Stomach (tissue), 19 donors: ENCODE measurements at places on chromosomes 5 and 9. TPM values are rescaled to one million over a fixed set of nuclear protein-coding genes. Genes with fewer than 3 reads are reported as not detected.

DNA sequence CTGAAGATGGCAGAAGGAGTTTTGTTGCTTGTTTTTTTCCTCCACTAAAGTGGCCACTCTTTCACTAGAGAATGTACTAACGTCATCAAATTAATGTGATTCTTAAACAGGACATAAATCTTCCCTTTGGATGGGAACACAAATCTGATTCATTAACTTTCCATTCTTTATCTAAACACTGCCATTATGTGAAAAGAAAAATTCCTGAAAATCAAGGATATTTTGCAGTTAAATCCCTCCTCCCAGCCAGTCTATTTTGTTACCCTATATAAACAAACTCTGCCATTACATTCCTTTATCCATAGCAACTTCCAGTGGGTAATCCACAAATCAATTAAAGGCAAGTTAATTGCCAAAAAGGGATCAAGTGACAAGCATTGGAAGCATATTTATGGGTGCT is 546.5 kb downstream of the PDE4D start:
- no peaks in the 10 kb centered on the region for H3K27me3 ChIP-seq
- H3K36me3 ChIP-seq = no peaks in the 10 kb centered on the region
- no peak overlapping the region for H3K4me3 ChIP-seq
- no peaks in the 10 kb centered on the region for H3K4me1 ChIP-seq

DNA sequence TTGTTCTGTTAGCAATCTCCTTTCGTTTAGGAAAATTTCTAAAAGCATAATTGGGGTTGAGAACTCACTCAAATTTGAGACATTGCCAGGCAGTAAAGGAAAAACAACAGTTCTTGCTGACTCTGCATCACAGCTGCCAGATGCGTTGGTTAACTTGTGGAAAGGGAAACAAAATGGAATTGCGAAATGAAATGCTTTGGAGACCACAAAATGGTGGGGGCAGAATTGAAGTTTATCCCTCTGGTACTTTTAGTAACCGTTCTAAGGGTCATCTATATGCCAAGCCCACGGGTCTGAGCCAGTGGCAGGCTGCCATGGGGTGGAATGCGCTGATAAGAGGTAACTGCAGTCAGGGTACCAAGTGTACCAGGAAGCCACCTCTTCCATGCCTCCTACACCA is 28.6 kb upstream of the SELENOP start:
- no peak overlapping the region for H3K4me3 ChIP-seq
- H3K36me3 ChIP-seq = no peaks in the 10 kb centered on the region
- peaks cover 11% of the 10 kb centered on the region for H3K4me1 ChIP-seq
- peak overlapping the region; percentile 30 for H3K27ac ChIP-seq
- no peaks in the 10 kb centered on the region for H3K27me3 ChIP-seq
- DNase-seq = peak; percentile 88

The FBP2 gene
- 86.4 TPM for total RNA-seq

DNA sequence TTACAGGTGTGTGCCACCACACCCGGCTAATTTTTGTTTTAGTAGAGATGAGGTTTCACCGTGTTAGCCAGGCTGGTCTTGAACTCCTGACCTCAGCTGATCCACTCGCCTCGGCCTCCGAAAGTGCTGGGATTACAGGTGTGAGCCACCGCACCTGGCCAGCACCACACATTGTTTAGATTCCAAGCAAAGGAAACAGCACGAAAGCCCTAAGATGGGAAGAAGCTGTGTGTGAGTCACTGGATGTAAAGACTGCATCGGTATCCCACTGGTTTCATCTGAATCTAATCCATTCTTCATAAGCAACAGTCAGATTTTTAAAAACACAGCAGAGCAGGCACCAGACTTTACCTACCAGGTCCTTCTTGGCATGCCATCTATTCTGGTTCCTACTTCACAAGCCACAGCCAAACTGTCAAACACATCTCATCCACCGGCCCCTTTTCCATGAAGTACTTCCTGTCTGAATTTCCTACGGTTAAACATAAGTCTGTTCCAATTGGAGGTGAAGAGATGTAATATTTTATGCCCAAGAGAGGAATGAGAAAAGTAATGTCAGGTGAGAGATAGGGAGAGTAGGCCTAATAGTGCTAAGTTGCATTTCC is 17.4 kb downstream of the UBTD2 start:
- no peak for DNase-seq
- H3K36me3 ChIP-seq = no peaks in the 10 kb centered on the region
- peaks cover 22% of the 10 kb centered on the region for H3K4me1 ChIP-seq
- H3K27ac ChIP-seq = no peak overlapping the region
- no peak overlapping the region for H3K4me3 ChIP-seq

DNA sequence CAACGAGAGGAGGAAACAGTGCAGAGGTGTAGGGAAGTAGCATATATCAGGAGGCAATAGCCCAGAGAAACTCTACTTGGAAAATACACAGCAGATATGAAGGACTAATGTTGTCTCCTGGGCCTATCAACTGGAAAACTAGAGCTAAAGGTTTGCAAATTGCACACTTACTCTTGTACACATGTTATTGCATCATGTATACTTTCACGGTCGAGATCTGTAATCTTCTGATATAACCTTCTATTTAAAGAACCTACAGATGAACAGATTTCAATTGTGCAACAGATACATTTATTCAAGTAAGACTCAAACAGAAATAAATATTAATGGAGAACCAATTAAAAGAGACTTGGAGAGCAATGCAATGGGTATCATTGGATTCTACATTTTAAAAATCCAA is 256.3 kb upstream of the TMEM161B start:
- H3K4me1 ChIP-seq = no peaks in the 10 kb centered on the region
- H3K4me3 ChIP-seq = no peak overlapping the region
- no peaks in the 10 kb centered on the region for H3K27me3 ChIP-seq
- no peak overlapping the region for H3K27ac ChIP-seq

DNA sequence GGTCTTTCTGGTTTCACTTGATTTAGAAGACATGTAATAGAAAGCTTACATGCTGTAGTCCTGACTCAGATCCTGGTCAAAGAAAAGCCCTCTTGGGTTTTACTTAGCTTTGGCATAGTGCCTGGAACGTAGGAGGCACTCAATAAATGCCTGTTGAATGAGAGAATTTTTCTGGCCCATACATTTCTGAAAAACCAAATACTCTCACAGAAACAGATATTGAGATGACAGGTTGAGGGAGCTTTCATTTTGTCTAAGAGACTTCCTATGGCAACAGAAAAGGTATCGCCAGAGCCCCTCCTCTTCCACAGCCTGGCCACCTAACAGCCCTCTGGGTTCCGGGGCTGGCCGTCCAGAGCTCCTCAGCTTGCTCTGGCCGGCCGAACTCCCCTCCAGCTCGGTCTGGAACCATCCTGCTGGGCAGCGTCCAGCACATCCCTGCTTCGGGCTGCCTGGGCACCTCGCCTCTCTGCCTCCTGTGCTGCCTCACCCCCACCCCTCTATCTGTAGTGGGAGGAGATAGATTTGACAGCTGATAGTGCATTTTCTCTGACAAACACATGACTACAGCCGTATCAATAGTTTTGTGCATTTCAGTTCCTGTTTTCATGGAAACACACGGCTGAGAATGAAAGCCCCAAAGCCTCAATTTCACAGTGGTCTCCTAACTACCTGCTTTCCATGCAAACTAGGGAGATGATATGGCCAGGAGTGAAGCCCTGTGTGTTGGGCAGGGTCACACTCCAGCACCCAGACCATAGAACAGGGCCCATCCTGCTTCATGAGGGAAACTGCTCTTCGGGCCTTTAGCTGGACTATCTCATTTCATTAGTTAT is 1.1 kb downstream of the IL4 start:
- peak; percentile 77 for DNase-seq
- peaks cover 5% of the 10 kb centered on the region for H3K4me1 ChIP-seq

The LRRC19 gene
- total RNA-seq = 4.3 TPM

The IFNA13 gene
- not detected for total RNA-seq

DNA sequence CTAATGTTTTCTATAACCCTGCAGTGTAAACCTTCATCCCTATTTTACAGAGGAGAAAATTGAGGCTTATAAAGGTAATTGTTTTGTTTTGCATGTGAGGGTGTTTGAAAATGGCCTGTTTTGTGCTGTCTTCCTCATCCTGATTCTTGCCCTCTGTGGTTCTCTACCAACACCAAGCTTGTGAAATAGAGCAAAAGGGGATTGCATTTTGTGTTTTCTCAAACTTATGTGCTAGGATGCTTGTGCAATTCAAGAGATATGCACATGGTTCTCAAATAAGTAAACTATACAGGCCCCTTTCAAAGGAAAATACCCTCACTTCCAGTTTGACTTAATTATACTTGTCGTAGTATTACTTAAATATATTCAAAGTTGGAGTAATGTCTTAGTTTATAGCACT is 17.2 kb downstream of the PAM start:
- peaks cover 13% of the 10 kb centered on the region for H3K4me1 ChIP-seq
- no peak overlapping the region for H3K27ac ChIP-seq
- H3K4me3 ChIP-seq = no peak overlapping the region
- no peaks in the 10 kb centered on the region for H3K36me3 ChIP-seq
- DNase-seq = no peak
- no peaks in the 10 kb centered on the region for H3K27me3 ChIP-seq

- no peak overlapping the region for H3K4me3 ChIP-seq
- no peak overlapping the region for H3K27ac ChIP-seq
- H3K36me3 ChIP-seq = peaks cover 10% of the 10 kb centered on the region
Measured at GRCh38 chr5:122439645-122440044, 127.6 kb downstream of the SNCAIP start.

DNA sequence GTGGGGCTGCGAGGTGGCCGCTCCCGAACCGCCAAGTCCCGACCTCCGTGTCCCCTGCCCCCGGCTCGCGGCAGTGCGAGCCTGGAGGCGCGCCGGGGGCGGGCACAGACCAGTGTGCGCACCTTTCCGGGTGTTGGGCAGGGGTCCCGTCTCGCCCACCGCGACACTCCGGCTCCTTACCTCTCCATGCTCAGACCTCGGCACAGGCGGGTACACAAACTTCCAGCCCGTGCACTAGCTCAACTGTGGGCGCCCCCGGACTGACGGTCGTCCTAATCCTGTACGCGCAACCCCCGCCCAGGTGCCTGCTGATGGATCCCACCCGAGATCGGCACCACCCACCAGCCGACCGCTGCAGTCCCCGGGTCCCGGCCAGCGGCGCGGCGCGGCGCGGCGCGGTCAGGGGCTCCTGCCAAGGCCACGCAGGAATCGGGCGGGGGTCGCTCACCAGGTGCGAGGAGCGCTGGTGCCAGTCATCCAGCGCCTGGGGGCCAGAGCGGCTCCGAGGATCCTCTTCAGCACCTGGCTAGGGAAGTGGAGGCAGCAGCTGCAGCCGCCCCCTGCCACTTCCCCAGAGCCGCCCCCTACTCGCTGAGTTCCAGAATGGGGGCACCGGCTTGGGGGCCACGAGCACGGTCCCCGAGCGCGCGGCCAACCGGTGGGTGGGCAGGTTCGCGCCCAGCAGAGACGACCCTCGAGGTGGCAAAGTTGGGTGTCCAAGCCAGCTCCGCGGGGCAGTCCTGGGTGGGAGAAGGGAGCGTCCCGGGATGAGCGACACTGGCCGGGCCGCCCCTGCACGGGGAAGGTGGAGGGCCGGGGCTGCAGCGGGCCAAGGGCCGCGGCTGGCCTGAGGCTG is 511 bp downstream of the SEMA5A start:
- H3K27ac ChIP-seq = peak overlapping the region; percentile 88
- H3K4me1 ChIP-seq = peaks cover 12% of the 10 kb centered on the region
- peaks cover 32% of the 10 kb centered on the region for H3K27me3 ChIP-seq
- peaks cover 10% of the 10 kb centered on the region for H3K36me3 ChIP-seq
- DNase-seq = peak; percentile 51
- peak overlapping the region; percentile 75 for H3K4me3 ChIP-seq

DNA sequence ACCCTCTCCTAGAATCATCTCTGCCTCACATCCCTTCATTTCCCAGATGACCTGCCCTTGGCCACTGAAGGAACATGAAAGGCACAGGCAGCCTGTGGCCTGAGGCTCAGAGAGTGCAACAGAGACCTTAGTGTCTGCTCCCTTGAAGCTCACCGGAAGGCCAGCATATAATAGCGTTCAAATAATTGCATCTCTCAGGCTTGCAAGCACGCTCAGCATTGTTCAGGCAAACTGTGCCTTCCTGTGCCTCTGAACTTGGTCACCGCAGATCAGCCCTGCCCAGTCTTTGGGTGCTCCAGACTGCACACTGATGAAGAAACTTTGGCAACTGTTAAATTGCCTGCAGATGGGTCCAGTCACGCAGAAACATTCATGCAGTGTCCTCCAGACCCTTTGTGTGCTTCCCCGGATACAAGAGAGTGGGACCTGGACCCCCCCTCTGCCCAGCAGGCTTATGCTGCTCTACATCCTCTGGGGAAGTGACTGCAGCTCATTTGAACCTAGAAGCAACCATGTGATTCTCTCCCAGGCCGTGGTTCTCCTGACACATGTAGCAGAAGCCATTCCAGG is 216.0 kb upstream of the ANKRD55 start:
- H3K27me3 ChIP-seq = no peaks in the 10 kb centered on the region
- no peak for DNase-seq
- no peaks in the 10 kb centered on the region for H3K36me3 ChIP-seq
- H3K4me3 ChIP-seq = no peak overlapping the region
- no peaks in the 10 kb centered on the region for H3K4me1 ChIP-seq

DNA sequence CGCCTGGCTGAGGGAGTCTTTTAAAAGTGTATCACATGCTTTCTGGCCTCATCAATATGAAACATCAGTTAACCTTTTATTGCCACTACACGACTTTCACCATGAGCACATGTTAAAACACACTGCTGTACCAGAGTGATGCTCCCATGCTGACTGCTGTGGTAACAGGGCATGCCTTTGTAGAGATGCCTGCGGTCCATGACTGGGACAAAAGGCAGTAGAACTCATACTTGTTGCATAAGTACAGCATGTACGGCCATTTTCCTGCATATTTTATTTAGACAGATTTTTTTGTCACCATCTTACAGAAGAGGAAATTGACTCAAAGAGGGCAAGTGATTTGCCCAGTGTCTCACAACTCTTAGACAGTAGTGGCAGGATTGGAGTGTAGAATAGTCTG is 105.7 kb upstream of the ADAMTSL1 start:
- H3K27me3 ChIP-seq = no peaks in the 10 kb centered on the region
- H3K36me3 ChIP-seq = no peaks in the 10 kb centered on the region
- H3K4me1 ChIP-seq = peaks cover 5% of the 10 kb centered on the region
- H3K27ac ChIP-seq = no peak overlapping the region
- H3K4me3 ChIP-seq = no peak overlapping the region

- no peaks in the 10 kb centered on the region for H3K36me3 ChIP-seq
- H3K4me3 ChIP-seq = no peak overlapping the region
- no peak overlapping the region for H3K27ac ChIP-seq
- H3K27me3 ChIP-seq = no peaks in the 10 kb centered on the region
Measured at GRCh38 chr5:159695741-159696294, 220.5 kb upstream of the ADRA1B start.

The CDKN2B-AS1 gene
- total RNA-seq = not detected

DNA sequence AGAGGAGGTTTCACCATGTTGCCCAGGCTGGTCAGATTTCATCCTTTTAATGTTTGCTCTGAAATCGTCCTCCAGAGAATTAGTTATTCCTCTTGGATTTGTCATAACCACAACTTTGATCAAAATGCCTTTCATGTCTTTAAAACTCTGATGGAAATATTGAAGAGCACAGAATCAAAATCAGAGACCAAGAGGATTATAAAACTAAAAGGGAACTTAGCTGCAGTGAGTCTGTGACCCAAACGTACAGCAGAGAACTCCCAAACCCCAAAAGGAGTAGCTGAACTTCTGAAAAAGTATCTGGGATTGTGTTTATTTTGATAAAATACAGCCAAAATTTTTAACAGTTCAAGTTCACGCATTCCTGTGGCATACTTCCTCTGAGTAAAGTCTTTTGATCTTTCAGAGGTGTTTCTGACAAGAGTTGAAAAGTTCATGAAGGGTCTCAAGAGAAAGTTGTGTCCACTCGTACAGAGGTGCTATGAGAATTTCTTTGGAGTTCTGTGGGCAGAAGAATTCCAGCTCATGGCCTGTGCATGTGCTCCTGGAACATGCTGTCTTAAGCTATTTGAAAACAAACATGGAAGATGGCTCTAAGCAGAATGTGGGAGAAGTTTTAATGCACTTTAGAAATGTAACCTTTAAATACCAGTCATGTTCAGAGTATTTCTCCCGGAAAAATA is 124.0 kb downstream of the ESM1 start:
- no peak for DNase-seq
- H3K36me3 ChIP-seq = no peaks in the 10 kb centered on the region
- H3K4me3 ChIP-seq = no peak overlapping the region
- no peak overlapping the region for H3K27ac ChIP-seq
